Left ventricle myocardium inferior (tissue), 1 donor: ENCODE measurements at places on chromosomes 11 and 22. TPM values are rescaled to one million over a fixed set of nuclear protein-coding genes. Genes with fewer than 3 reads are reported as not detected.

GRCh38 chr22:34943830-34944229, 122.1 kb upstream of the ISX start:
- H3K27ac ChIP-seq, result no peak overlapping the region
- no peaks in the 10 kb centered on the region for H3K4me1 ChIP-seq
- no peak for DNase-seq
- no peaks in the 10 kb centered on the region for H3K36me3 ChIP-seq
- H3K4me3 ChIP-seq, result no peak overlapping the region

- H3K36me3 ChIP-seq, result no peaks in the 10 kb centered on the region
- no peaks in the 10 kb centered on the region for H3K27me3 ChIP-seq
- peaks cover 4% of the 10 kb centered on the region for H3K4me1 ChIP-seq
- no peak for DNase-seq
- H3K4me3 ChIP-seq, result no peak overlapping the region
Observed at GRCh38 chr11:60193687-60194433, 11.0 kb upstream of the MS4A6A start.

- no peak overlapping the region for H3K4me3 ChIP-seq
- H3K36me3 ChIP-seq, result peaks cover 90% of the 10 kb centered on the region
- H3K27ac ChIP-seq, result no peak overlapping the region
Observed at GRCh38 chr22:20814221-20814808, 40.4 kb downstream of the SERPIND1 start.

GRCh38 chr11:50423208-50423607, 390.5 kb downstream of the OR4C45 start:
- H3K36me3 ChIP-seq, result no peaks in the 10 kb centered on the region
- no peak for DNase-seq
- H3K27ac ChIP-seq, result no peak overlapping the region
- H3K4me3 ChIP-seq, result no peak overlapping the region
- H3K27me3 ChIP-seq, result no peaks in the 10 kb centered on the region

The KLHL35 gene
- total RNA-seq, result 0.74 TPM

The MS4A7 gene
- 13.1 TPM for total RNA-seq

- peak overlapping the region; percentile 83 for H3K27ac ChIP-seq
- H3K36me3 ChIP-seq, result no peaks in the 10 kb centered on the region
- H3K4me3 ChIP-seq, result no peak overlapping the region
- peaks cover 52% of the 10 kb centered on the region for H3K4me1 ChIP-seq
- DNase-seq, result no peak
Observed at GRCh38 chr11:86919557-86920210, 35.5 kb downstream of the FZD4 start.

DNA sequence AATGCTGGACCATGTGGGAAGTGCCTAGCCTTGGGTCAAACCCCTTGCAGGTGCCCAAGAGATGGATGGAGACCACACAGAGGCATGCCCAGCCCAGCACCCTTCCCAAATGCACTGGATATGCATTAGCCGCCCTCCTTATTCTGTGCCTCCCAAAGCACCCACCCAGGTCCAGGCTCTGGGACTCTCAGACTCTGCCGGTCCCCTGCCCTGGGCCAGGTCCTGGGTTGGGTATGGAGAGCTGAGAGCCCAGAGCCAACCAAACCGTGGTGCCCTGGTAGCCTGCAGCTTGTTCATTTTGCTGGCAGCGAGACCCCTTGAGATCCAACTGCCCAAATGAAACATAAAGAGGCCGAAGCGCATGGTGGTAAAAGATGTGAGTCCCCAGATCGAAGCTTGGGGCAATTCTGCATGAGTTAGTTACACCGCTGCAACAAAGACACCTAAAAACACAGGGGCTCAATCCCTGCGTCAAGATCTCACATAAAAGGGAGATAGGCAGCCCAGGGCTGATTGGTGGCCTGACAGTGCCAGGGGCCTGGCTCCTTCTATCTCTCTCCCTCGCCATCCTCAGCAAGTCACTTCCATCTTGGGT, 61.5 kb downstream of the MYEOV start:
- no peak overlapping the region for H3K4me3 ChIP-seq
- no peaks in the 10 kb centered on the region for H3K4me1 ChIP-seq

DNA sequence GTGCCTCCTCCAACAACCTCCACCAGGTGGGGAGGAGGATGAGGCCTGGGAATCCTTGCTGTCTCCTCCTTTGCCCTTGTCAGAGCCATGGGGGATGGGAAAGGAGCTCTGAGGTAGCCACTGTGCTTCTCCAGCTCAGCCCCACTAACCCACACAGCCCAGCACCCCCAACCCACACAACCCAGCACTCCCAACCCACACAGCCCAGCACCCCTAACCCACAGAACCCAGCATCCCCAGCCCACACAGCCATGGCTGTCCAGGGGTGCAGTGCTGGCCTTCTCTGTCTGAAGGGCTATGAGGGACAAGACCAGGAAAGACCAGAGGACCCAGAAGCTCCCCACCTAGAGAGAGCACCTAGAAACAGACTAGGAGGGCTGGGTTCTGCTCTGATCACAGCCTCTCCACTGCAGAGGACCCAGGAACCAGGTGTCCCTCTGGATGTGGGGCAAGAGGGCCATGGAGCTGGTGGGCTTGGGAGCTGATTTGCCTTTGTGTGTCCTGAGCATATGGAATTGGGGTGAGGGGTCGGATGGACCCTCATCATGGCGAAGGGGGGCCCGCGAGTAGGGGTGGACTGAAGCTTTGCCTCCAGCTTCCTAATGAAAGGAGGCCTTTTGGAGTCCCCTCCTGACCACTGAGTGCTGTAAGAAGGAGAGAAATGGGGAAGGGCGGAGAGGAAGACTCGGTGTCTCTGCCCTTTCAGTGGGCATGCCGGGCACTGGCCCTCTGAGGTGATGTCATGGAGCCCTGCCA, 117.6 kb upstream of the THY1 start:
- no peak overlapping the region for H3K4me3 ChIP-seq
- no peak overlapping the region for H3K27ac ChIP-seq
- H3K36me3 ChIP-seq, result no peaks in the 10 kb centered on the region
- H3K4me1 ChIP-seq, result no peaks in the 10 kb centered on the region
- peaks cover 51% of the 10 kb centered on the region for H3K27me3 ChIP-seq

- H3K4me1 ChIP-seq, result no peaks in the 10 kb centered on the region
- no peak overlapping the region for H3K27ac ChIP-seq
- H3K27me3 ChIP-seq, result peaks cover 63% of the 10 kb centered on the region
- no peak for DNase-seq
Observed at GRCh38 chr22:47270463-47271135, 508.1 kb downstream of the TBC1D22A start.

The SLC22A6 gene
- not detected for total RNA-seq

The NXPE1 gene
- total RNA-seq, result not detected

DNA sequence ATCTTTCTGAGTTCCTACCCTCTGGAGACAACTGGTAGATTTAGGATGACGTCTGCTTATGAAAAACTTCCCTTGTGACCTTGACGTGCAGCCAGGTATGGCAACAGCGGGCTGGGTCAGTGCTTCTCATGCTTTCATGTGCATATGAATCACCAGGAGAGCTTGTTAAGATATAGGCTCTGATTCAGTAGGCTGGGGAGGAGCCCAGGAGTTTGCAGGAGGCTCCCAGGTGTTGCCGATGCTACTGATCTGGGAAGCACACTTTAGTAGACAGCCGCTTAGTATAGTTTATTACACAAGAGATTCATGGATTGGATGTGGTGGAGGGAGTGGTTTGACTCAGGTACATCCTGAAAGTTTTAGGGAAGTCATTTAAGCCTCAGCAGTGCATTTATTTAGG, 23.8 kb downstream of the DIXDC1 start:
- H3K36me3 ChIP-seq, result no peaks in the 10 kb centered on the region
- no peak overlapping the region for H3K4me3 ChIP-seq
- H3K4me1 ChIP-seq, result peaks cover 13% of the 10 kb centered on the region
- no peak overlapping the region for H3K27ac ChIP-seq

The LMNTD2 gene
- 0.52 TPM for total RNA-seq

- DNase-seq, result no peak
- no peaks in the 10 kb centered on the region for H3K27me3 ChIP-seq
- no peak overlapping the region for H3K4me3 ChIP-seq
- H3K4me1 ChIP-seq, result no peaks in the 10 kb centered on the region
Observed at GRCh38 chr11:104776501-104777170, 121.6 kb downstream of the CASP12 start.

GRCh38 chr22:50274311-50274710, 4.1 kb upstream of the MAPK11 start:
- DNase-seq, result peak; percentile 54
- H3K36me3 ChIP-seq, result peaks cover 44% of the 10 kb centered on the region
- peak overlapping the region; percentile 44 for H3K27ac ChIP-seq
- no peak overlapping the region for H3K4me3 ChIP-seq
- peaks cover 41% of the 10 kb centered on the region for H3K4me1 ChIP-seq

The CD248 gene
- total RNA-seq, result 12.3 TPM

The MYBPC3 gene
- 2,538 TPM for total RNA-seq
